ENCODE measurements at places on chromosomes 11 and 22.

GRCh38 chr11:35639591-35640179 is 21.4 kb downstream of the FJX1 start:
- DNase-seq = no peak

GRCh38 chr22:35330258-35330861 is 30.7 kb downstream of the TOM1 start:
- peak; percentile 65 for DNase-seq

DNA sequence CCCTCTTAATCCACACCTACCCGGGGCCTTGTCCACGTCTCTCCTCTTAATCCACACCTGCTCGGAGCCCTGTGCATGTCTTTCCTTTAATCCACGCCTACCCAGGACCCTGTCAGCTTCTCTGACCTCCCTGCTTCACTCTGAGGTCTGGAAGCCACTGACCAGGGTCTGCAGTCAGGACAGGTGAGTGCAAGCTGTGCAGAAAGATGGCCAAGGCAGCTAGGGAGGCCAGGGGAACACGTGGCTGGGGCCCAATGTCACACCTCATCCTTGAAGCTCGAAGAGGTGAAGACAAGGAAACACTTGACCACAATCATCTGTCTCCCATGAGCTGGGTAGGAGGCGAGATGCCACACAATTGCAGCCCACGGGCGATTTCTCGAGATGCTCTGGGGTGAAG is 1516.9 kb downstream of the BRD1 start:
- DNase-seq = no peak

DNA sequence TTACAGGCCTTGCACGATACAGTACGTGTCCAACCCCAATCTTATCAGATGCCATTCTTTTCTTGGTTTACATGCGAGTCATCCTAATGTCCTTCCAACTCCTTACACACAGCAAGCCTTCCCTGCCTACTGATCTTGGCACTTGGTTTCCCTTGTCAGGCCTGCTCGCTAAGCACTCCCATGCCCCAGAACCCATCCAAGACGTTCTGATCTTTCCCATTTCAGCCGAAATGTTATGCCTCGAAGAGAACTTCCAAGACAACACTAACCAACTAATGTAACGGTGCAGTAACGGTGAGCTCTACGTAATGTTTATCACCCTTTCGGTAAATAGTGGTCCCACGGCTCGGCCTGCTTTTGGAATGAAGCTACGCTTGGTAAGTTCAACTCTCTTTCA is 521 bp downstream of the PES1 start:
- DNase-seq = peak; percentile 37

- DNase-seq = no peak
Measured at GRCh38 chr11:106451228-106451922, 373.9 kb downstream of the AASDHPPT start.

DNA sequence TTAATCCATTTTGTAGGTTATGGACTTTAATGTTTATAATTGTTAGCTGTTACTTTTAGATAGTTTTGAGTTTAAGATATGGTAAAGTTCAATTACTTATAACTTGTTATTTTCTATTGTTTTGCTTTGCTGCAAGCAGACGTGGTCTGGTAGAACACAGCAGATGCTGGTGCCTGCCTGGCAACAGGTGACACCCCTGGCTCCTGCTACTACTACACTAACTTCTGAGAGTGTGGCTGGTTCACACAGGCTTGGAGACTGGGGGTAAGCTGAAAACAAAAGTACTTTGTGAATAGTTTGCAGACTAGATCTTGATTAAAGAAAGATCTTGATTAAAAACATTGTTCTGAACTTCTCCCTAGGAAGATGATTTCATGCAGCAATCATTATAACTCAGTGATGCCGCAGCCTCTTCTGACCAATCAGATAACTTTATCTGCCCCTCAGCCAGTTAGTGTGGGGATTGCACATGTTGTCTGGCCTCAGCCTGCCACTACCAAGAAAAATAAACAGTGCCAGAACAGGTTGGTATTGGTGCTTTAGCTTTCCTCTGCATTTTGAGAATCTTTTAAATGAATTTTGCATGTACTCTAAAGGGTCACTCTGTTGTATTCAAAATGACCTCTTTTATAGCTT is 90.4 kb downstream of the HIPK3 start:
- no peak for DNase-seq
